ENCODE measurements at places on chromosomes 7 and 10.

GRCh38 chr10:100751211-100751933 lies 6.0 kb downstream of the PAX2 start:
- DNase-seq, result peak; percentile 56

GRCh38 chr10:95784279-95784913 lies 28.4 kb downstream of the ENTPD1 start:
- no peak for DNase-seq

GRCh38 chr7:36563706-36564327 lies 160.5 kb downstream of the AOAH start:
- DNase-seq, result no peak

GRCh38 chr7:47346377-47346914 lies 235.5 kb downstream of the TNS3 start:
- no peak for DNase-seq

GRCh38 chr7:132568962-132569361 lies 7.3 kb downstream of the PLXNA4 start:
- DNase-seq, result no peak

- DNase-seq, result no peak
These were observed 103.9 kb upstream of the LEP start for GRCh38 chr7:128137181-128137580.

DNA sequence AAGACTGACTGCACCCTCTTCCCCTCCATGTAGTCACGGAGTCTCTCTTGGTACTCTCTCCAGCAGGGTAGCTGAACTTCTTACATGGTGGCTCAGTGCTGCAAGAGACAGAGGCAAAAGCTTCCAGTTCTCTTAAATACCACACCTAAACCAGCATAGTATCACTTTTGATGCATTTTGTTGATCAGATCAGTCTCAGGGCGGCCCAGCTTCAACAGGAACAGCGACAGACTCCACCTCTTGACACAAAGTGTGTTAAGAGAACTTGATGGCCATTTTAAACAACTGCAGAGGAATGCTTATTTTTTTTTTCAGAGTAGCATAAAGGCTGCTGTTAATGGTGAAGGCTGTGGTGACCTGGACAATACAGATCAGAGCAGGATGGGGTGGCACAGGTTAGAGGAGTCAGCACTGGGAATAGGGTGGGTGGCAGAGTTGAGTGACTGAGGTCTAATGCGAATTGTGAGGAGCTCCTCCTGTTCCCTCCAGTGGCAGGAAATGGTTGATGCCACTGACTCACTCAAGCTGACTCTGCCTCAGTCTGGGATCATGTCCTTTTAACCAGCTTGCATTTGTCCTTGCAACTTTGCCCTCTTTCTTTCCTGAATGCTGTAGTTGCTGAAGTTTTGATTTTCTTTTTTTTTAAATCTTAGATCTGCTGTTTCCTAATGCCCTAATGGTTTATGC lies 17.3 kb downstream of the MGAM start:
- no peak for DNase-seq

Measured in anterior cingulate cortex (tissue), 58 donors.